ENCODE measurements at places on chromosomes 6 and 20.

DNA sequence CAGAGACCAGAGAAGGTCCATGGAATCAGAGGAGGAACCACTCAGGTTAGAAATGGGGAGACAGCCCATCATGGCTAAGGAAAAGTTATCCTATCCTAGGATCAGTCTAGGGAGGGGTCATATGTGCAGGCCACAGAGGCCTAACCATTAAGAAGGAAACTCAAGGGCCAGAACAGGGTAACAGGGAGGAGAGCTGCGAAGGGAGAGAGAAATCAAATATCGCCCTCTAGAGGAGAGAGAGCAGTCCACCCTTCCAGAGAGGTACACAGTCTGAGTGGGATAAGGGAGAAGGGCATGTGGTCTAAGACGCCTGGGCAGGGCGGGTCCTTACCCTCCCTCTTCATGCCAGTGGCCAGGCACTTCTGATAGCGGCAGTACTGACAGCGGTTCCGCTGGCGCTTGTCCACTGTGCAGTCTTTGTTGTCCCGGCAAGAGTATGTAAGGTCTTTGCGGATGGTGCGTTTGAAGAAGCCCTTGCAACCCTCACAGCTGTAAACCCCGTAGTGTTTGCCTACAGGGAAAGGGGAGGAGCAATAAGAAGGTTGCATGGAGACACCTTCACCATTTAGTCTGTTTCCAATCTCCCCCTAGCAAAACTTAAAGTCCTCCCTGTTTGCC, 2.9 kb downstream of the RXRB start:
- no peak for DNase-seq

DNA sequence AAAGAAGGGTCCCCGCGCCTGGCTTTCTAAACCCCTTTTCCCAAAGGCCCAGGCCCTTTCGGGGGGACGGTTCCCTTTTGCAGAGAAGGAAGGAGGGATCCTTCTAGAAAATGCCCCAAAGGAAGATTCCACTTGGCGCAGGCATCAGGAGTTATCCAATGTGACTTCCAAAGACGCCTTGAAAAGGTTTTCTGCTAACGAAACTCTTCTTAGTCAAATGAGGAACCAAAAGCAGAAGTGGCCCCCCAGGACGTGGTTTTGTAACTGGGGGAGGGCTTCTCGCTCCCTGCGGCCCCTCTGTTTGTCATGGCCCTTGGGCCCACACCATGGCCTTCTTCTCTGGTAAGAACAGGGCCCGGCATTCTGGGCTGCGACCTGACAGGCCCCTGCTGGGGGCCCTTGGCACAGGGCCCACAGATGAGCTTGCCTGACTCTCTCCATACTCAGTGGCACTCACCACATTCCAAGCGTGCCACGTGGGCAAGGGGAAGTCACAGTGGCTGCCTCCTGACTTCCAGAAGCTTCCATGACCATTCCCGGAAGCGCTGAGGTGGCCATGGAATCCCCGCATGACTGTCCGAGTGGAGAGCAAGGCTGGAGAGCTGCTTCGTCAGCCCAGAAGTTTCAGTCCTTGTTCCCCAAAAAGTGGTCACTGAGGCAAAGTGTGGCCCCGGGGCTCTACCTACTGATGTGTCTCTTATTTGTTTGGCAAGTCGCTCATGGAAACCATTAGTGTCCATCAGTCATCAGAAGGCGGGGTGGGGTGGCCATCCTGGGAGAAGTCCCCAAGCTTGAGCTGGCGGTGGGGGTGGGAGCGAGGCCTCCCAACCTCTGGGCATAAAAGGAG, 834 bp upstream of the CTSZ start:
- DNase-seq: no peak

DNA sequence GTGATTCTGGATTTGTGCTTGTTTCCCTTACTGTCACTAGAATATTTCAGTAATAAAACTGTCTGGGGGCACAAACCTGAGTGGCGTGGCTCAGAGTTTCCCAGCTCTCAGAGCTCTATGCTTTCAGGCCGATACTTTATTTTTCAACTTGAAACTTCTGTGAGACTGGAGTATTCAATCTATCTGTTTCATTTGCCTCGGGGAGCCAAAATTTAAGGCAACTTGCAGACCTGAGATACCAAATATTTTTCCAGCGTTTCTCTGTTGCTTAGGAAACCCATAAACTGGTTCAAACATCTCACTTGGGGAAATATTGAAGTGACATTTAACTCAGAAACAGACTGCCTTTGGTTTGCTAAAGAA, 74.7 kb downstream of the SOBP start:
- no peak for DNase-seq

- DNase-seq: no peak
Observed at GRCh38 chr6:111761783-111762312, 111.4 kb downstream of the FYN start.

GRCh38 chr6:38348371-38348770, 291.4 kb downstream of the BTBD9 start:
- DNase-seq: no peak

Measured in activated naive CD4-positive, alpha-beta T cell (primary cell).